ENCODE measurements at places on chromosomes 5 and 9.
A peak's percentile ranks its signal among the peaks of the same experiment; 100 is the strongest.

DNA sequence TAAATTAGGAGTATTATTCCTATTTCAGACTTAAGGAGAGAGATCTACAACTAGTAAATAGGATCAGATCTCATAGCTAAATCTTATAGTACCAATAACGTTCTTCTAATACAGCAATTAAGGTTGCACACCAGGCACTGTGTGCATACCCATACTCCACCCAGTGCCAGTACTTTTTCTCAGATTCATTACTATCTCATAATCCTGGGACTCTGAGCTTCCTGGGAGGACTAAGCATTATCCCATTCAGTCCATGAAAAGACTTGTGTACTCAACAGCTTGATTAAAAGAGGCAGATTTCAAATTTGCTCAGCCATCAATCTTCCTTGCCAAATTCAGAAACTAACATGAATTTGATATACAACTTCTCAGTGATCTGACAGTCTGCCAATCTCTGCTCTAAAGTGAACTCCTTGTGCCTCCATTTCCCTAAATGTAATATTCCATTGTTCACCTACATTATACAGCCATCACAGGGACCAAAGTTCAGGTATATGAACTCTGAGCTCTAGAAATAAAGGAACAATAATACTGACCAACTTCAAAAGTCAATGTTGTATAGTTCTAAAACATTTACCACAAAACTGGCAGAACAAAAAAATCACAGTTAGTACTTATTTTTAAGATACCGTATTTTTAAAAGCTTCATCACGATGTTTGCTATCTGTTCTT is 7.2 kb downstream of the STRBP start:
- DNase-seq, result no peak

DNA sequence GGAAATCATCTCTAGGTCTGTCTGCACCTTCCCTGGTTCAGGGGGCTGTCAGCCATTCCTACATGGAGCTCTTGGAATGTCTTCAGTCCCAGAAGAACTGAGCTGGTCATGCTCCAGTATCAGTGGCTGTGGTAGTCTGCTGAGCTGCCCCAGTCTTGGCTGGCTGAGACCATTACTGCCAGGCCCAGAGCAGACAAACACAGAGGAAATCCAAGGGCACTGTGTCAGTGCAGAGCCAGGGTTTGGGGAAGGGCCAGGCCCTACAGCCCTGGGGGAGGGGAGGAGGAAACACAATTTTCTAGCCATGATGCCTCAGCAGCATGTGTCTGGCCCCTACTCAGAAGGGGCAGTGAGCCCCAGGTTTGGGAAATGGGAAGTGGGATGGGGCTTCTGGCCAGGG is 58.4 kb downstream of the ARHGEF37 start:
- no peak for DNase-seq

- DNase-seq, result no peak
These were observed 157.0 kb upstream of the SMIM23 start for GRCh38 chr5:171628633-171628974.

DNA sequence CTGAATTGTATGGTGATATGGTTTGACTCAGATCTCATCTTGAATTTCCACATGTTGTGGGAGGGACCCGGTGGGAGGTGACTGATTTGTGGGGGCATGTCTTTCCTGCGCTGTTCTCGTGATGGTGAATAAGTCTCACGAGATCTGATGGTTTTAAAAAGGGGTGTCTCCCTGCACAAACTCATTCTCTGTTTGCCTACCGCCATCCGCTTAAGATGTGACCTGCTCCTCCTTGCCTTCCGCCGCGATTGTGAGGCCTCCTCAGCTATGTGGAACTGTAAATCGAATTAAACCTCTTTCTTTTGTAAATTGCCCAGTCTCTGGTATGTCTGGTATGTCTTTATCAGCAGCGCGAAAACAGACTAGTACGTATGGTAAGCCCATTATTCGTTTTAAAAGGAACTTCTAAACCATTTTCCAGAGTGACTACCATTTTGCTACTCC is 48.7 kb downstream of the SLC36A1 start:
- peak; percentile 57 for DNase-seq

DNA sequence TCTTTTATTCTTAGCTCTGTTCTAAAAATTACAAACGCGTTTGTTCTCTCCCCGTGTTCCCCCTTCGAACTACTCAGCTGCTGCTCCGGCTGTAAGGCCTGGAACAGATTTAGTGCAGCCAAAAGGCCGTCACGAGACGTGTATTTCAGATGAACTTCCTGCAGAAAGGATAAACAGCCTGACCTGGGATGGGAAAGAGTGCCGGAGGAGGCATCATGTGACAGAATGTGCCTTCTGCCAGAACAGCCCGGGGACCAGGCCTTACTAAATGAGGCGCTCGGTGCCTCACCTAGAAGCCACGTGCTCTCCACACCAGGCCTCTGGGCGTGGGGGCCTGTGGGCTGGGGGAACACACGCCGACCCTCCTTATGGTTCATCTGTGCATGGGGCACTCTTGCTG is 94.7 kb downstream of the PPARGC1B start:
- DNase-seq, result no peak

GRCh38 chr5:140076788-140077187 is 33.7 kb upstream of the NRG2 start:
- no peak for DNase-seq

DNA sequence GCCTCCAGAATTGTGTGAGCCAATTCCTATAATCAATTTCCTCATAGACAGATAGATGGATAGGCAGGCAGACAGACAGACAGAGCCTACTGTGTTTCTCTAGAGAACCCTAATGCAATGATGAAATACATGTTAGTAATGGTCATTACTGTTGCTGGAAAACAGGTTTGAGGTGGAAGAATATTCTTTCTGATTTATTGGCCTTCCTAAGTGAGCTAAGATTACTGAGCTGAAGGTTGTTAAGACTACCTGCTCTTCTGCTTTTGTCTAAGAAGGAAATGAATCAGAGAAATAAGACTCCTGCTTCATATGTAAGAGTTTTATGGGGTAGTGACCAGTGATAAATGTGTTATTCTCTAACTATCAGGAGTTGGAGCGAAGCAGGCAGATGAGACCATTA is 219.9 kb downstream of the ELAVL2 start:
- DNase-seq, result no peak

DNA sequence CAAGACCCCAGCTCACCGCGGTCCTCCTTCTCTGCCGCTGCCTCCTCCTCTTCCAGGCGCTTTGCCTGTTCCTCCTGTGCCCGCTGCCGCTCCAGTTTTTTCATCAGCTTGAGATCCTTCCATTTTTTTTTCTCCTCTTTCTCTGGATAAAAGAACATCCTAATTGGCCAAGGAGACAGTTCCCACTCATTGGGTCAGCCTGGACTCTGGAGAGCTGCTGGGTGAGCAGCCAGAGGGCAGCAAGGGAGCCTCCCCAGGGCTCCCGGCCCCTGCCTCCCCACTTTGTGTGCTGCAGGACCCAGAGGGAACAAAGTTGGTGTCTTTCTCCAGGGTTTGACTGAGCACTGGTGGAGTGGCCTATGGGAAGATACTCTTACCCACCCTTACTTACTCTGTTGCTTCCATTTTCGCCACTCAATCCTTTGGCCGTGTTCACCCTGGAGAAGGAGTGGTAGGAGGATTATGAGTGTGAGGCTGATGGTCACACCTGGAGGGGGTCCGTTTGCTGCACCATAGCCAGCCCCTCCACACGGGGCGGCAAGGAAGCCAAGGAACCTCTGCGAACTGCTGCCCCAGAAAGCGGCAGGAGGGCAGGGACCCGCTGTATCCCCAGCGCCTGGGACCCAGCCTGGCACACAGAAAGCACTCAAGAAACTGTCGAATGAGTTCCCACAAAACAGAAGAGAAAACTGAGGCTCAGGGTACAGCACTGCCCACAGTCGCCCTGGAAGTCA is 708 bp downstream of the SPOUT1 start:
- DNase-seq, result no peak

- no peak for DNase-seq
These were observed 143.7 kb upstream of the SLC30A5 start for GRCh38 chr5:68950125-68950524.

DNA sequence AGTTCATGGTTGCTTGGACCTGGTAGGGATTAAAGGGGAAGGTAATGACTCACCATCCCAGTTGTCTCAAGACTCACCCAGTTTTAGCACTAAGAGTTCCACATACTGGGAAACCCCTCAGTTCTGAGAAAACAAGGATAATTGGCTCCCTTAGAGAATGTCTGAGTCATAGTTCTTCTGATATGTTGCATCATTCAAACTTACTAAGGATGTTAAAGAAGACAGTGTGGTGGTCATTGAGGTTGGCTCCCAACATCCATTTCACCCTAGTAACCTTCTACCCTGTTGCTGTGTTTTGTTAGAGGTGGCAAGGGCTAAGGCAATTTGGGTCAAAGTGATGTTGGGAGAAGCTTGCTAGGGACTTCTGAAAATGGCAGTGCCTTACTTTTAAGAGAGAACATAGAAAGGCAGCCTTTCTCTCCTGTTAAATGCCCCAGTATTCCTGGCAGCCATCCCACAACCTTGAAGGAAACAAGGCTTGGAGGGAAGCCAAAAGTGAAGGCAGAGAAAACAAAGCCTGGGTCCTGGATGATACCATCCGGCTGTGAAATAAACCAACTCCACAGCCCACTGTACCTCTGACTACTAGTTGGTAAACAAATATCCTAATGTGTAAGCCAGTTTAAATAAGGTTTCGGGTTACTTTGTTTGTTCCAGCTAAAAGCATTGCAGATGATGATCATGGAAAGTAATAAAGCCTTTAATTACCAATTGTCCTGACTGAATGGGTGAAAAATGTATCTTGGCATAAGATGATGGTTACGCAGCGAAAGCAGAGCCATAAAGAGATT is 80.4 kb upstream of the ADAMTSL1 start:
- peak; percentile 98 for DNase-seq

GRCh38 chr9:114233491-114234185 is 78.3 kb downstream of the COL27A1 start:
- no peak for DNase-seq

DNA sequence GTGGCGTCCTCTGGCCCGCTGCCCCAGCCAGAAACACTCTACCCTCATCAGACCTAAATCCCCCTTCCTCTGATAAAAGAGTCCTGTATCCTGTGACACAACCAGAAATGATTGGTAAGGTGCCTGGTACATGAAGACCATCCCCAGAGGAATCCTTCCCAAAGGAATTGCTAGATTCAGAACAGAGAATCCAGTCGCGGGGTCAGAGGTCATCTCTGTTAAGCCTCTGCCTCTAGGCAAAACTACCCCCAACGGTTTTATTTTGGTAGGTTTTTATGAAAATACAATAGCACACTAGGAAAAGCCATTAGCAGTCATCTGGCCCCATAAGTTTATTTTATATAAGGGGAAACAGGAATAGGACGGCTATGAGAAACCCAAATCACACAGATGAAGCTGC is 102.4 kb upstream of the HAND1 start:
- no peak for DNase-seq

DNA sequence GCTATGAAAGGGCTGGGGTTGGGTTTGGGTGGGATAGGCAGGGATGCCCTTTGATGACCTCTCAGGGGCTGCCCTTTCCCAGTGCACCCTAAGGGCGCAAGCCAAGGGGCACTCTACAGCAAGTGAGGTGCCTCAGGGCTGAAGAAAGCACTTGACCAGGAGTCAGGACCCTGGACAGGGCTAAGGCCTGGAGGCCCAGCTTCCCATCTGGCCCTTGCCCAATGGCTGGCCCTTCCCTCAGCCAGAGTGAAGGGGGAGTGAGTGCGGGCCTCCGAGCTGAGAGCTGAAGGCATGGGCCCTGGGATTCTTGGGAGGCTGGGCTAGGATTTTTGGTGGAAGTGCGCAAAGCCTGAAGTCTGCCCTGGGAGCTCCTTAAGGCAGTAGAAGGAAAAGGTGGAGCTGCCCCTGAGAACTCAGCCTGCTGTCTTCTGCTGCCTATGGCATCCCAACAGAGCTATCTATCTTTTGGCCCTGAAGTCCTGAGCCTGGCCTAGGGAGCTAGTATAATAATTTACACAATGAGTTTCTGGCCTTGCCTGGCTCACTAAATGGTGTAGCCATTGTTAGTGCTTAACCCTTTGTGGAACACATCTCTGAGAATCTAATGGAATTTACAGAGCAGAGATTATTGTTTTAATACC is 16.4 kb downstream of the JADE2 start:
- DNase-seq, result peak; percentile 45

GRCh38 chr9:20384642-20385041 is 237.7 kb downstream of the MLLT3 start:
- DNase-seq, result no peak

DNA sequence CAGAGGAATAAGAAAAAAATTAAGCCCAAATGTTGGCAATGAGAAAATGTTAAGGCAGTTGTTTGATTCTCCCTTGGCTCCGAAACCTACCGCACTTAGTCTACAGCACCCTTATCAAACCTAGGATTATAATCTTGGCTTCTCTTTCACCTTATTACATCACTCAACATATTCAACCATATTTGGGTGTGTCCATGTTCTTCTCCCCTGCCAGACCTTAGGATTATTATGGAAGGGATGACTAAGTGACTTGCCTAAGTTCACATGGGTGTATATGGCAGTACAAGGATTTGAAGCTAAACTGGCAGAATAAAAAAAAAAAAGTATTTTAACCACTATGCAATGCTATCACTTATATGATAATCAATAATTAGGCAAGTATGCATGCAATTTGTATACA is 76.4 kb downstream of the PLK2 start:
- DNase-seq, result no peak

GRCh38 chr5:91556-92263 is at the start of gene PLEKHG4B:
Gene PLEKHG4B (plus strand): TSS chr5:92168. CDS start chr5:92232, 64 bp downstream.
- DNase-seq, result no peak

GRCh38 chr5:170491479-170491878 is 12.3 kb upstream of the KCNIP1 start:
- DNase-seq, result peak; percentile 86

- no peak for DNase-seq
These were observed 111.4 kb upstream of the SLC1A3 start for GRCh38 chr5:36494841-36495601.

- peak; percentile 5 for DNase-seq
These were observed 115.7 kb downstream of the FBXL17 start for GRCh38 chr5:108266242-108266641.

DNA sequence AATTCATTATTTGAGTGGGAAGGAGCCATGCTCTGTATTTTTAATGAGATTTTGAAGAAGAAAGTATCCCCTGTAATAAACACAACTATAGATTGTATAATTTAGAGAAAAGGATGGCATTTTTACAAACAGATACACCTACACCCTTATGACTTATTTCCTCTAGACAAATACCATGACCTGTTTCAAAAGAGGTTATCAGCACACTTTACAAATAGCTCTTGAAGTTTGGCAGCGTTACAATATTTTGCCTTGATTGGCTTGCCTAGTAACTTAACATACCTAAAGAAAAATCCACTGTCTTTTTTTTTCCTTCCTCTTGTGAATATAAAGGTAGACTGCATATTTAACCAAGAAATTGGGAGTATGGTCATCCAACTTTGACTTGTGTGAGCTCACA is 28.5 kb upstream of the CETN3 start:
- peak; percentile 41 for DNase-seq

GRCh38 chr5:74422671-74423070 is 217.9 kb downstream of the ENC1 start:
- DNase-seq, result no peak
